HCT116 (cell line): ENCODE measurements at places on chromosomes 1 and 21.
A peak's percentile ranks its signal among the peaks of the same experiment; 100 is the strongest.

GRCh38 chr1:214021321-214021720 is 33.5 kb downstream of the PROX1 start:
- no peak for DNase-seq

DNA sequence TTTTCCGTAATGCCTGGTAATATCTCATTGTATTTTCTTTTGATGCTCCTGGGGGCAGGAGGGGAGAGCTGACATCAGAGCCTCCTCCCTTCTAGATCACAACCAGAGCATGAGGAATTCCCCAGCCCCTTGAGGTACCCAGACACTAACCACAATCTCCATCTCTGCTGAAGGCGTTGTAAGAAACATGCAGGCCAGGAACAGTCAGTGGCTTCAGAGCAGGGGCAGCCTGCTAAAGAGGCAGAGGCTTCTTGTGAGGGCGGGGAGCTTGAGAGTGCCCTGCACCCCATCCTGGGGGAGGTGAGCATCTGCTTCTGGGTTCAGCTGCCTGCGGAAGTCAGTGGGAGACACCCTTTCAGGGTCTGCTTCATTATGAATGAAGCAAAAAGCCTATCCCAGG is 19.0 kb downstream of the MAPKAPK2 start:
- DNase-seq = no peak

- no peak for DNase-seq
These were observed 41.3 kb downstream of the CXADR start for GRCh38 chr21:17554120-17554519.

DNA sequence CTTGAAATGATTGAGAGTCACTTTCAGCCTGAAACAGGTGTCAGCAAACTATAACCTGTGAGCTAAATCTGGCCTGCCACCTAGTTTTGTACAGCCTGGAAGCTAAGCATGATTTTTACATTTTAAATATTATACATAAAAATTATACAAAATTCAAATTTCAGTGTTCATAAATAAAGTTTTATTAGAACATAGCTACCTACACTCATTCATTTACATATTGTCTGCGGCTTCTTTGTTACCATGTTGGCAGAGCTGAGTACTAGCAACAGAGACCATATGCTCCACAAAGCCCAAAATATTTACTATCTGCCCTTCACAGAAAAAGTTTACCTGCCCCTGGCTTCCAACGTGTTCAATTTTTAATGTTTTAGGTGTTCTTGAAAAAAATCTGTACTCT is 8.0 kb upstream of the C1orf162 start:
- no peak for DNase-seq

DNA sequence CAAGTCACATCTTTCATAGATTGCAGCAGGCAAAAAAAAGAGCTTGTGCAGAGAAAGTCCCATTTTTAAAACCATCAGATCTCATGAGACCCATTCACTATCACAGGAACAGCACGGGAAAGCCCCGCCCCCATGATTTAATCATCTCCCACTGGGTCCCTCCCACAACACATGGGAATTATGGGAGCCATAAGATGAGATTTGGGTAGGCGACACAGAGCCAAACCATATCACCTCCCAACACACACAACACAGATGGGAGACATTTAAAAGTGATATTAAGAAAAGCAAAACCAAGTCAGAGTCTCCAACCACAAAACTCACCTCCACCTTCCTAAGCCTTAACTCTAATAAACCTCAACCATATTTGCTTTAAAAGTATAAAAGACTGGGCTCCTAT is 61.5 kb upstream of the TIAM1 start:
- DNase-seq = no peak

DNA sequence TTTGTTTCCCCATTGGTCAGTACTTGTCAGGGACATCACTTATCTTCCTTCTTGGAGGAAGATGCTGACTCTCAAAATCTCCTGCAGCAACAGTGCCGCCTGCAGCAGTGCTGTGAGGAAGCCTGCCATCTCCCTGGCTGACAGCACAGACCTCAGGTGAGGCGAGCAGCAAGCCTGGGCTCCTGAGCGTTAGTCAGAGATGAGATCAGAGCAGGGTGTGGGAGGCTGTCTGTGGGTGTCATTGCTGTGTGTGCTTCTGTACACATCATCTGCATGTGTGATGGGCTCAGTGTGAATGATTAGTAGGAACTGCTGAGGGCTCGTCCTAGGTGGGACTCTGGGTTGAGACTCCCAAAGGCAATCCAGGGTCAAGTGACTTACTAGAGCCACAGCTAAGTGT is 6.1 kb downstream of the STRIP1 start:
- DNase-seq = no peak

- DNase-seq = no peak
These were observed 32.3 kb downstream of the LAMB3 start for GRCh38 chr1:209619696-209620486.

GRCh38 chr1:87400813-87401212 is 72.1 kb downstream of the LMO4 start:
- DNase-seq = no peak

DNA sequence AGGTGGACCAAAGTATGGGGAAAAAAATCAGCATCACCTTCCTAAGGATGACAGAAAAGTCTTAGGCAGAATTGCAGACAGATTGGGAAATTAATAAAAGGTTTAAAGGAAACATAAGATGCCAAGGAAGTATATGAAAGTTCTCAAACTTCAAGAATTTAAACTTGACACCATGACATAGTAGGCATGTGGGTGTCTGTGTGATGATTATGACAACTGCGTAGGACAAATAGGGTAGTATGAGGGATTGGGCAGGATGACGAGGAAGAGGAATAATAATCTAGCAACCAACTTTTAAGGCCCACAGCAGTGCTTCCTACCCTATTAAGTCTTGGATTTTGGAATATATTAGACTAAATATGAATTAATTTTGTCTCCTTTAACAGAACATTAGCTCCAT is 52.4 kb downstream of the HNRNPR start:
- no peak for DNase-seq

GRCh38 chr1:213014642-213015041 is 1.0 kb downstream of the ANGEL2 start:
- no peak for DNase-seq

GRCh38 chr1:244603498-244603897 is 49.4 kb upstream of the DESI2 start:
- DNase-seq = peak; percentile 13

DNA sequence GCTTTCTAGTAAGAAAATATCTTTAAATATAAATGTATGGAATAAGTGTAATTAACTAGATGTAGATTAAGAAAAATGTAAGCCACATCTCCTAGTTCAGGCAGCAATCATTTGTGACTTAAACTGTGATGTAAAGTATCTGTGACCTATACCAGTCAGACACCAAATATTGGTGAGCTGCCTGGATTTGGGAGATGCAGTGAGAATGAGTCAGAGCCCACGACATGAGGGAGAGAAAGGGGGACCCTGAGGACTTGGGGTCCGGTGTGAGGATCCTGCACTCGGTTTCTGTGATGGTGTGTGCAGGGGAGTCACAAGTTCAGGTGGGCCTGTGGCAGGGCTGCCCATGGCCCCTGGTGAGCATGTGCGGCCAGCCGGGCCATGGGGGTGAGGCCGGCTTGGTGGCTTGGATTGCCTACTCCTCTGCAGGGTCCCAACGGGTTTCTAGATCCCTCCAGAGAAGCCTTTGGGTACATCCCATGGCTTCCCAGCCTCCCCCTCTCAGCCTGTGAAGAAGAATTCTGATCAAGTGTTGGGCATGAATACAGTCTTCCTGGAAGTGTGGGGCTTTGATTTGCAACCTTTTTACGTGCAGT is 19.0 kb upstream of the ABCG1 start:
- DNase-seq = no peak

DNA sequence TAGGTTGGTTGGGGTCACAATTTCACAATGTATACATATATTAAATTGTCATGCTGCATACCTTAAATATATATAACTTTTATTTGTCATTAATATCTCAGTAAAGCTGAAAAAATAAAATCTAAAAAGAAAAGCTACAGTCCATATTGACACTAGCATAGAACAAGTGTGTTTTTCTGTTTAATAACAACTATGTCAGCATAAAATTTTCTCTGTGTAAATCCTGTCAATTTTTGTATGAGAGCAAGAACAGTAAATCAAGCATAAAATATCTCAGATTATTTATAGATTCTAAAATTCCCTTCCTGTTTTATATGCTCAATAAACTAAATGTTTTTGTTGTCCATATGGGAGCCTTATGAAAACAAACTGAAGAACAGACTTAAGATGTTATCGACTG is 739.2 kb downstream of the MRPL39 start:
- no peak for DNase-seq

DNA sequence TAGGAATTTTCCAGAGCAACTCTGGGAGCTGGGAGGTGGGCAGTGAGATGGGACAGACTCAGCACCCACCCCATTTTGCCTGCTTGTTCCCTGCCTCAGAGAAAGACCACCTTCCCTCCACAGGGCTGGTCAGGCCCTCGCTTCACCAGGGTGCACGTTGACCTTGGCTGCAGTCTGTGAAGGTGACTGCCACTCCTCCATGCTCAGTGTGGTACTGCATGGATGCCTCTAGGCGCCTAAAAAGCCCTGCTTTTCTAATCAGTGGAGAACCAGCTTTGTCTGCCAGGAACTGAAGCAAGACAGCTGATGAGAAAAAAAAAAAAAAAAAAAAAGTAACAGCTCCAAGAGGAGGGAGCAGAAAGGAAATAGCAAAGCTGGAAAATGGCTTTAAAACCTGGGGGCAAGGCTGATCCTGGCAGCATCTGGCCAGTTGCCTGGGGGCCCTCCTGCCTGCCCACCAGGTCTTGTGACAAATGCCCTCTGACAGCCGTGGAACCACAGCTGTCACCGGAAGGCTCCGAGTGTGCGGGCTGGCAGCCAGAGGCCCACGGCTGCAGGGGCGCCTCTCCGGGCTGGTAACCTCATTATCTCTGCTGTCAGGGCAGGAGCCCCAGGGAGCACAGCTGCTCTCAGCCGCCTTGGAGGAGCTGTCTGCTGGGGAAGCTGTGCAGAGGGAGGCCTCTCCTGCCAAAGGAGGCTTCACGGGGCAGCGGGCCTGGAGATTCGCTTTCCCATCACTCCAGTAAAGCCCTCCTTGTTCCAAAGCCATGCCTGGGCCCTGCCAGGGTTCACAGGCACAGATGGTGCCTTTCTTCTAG is 13.7 kb downstream of the KIAA1614 start:
- DNase-seq = no peak

DNA sequence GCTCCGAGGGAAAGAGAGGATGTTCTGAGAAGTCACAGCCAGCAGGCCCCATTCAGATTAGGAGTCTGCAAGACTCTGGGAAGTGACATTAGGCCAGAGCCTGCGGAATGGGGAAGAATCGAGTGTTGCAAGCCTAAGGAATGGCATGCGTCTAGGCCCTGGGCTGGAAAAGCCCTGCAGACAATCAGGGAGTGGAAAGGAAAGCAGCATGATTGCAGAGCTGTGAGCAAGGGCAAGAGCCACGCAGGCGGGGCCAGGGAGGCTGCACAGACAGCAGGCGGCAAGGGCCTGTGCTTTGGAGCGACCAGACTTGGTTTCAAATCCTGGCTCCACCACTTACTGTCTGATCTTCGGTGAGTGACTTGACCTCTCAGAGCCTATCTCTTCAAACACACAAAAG is 118.2 kb downstream of the RRAGC start:
- DNase-seq = no peak

GRCh38 chr1:27884006-27884954 is 11.9 kb downstream of the THEMIS2 start:
- no peak for DNase-seq

GRCh38 chr1:198649968-198650338 is 11.1 kb downstream of the PTPRC start:
- DNase-seq = no peak

GRCh38 chr1:11211925-11212587 is 22.9 kb downstream of the ANGPTL7 start:
- DNase-seq = no peak

- peak; percentile 51 for DNase-seq
These were observed 15.6 kb downstream of the RD3 start for GRCh38 chr1:211476200-211476849.
